D721Med (cell line): ENCODE measurements at places on chromosomes 13 and 19.

DNA sequence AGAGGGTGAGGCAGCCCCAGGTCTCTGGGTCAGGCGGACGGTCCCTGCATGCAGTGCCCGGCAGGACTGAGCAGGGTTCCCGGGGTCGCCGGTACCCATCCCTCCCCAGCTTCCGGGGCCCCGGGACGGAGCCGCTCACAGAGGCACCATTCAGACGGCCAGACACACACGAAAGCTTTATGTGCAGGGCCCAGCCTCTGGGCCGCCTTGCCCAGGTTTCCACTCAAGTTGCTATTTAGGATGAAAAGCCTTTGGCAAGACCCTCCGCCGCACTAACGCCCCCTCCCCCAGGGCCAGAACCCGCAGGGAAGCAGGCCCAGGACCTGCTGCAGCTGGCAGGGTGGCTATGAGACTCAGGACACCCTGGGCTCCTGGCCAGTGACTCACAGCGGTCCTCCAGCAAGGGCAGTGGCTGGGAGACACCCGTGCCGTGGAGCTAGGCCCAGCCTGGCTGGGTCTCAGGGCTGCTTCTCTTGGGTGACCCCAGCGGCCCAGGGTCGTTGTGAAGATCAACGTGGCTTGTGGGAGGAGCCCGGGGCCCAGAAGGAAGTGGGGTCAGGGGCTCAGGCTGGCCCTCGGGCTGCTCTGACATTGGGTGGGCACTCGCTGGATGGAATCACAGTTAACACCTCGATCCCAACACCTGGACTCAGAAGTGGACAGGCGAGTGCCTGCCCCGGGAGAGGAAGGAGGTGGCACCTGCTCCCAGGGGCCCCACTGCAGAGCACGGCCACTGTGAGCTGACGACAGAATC, 4.8 kb downstream of the C19orf25 start:
- no peak for DNase-seq

- no peak for DNase-seq
Observed at GRCh38 chr13:74479124-74479523, 344.9 kb upstream of the KLF12 start.

- DNase-seq, result no peak
Observed at GRCh38 chr13:112962396-112962795, 6.6 kb upstream of the MCF2L start.

GRCh38 chr19:41671486-41671885, 16.6 kb downstream of the CEACAM7 start:
- DNase-seq, result no peak

GRCh38 chr13:94050686-94051085, 428.8 kb downstream of the DCT start:
- DNase-seq, result no peak

GRCh38 chr19:48428670-48429069, 17.1 kb upstream of the GRWD1 start:
- DNase-seq, result no peak

GRCh38 chr13:113497217-113497616, 6.7 kb upstream of the DCUN1D2 start:
- no peak for DNase-seq

DNA sequence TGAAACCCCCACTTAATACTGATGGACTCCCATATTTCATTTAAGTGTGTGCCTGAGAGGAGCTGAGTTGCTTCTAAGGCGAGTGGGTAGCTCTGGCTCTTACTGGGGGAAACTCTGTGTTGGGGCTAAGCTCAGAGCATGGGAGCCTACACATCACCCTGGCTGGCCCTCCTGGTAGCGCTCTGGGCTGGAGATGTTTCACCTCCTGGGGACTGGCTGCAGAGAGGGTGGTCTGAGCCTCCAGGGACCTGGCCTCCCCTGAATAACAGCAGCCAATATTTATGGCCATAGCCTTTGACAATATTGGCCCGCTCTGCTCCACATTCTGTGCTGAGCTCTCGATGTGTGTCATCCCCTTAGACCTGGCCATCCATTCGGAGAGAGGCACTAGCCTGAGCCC, 316.5 kb downstream of the ZNF536 start:
- no peak for DNase-seq

DNA sequence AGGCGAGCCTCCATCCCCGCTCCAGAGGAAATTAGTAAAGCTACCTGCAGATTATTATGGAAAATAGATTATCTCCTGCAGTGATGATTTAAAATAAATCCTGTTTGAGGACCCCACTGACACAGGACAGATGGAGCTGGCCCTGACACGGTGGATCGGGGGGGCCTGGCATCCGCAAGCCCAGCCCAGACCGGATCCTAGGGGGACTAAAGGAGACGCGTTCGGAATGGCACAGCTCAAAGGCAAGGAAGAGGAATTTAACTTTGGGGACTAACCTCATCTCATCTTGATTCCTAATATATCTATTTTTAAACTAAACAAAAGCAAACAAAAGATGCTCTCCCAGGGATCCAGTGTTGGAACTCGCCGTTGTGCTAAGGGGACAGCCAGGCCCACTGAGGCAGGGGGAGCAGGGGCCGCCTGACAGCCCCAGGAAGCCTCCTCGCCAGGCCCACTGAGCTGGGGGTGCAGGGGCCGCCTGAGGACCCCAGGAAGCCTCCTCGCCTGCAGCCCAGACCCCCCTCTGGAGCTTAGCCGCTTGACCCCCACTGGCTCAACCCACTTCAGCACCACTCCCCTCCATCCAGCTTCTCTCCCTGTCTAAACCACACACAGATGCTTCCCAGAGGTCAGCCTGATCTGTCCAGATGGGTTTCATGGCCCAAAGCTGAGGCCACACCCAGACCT, 78.6 kb downstream of the SPACA7 start:
- DNase-seq, result no peak

DNA sequence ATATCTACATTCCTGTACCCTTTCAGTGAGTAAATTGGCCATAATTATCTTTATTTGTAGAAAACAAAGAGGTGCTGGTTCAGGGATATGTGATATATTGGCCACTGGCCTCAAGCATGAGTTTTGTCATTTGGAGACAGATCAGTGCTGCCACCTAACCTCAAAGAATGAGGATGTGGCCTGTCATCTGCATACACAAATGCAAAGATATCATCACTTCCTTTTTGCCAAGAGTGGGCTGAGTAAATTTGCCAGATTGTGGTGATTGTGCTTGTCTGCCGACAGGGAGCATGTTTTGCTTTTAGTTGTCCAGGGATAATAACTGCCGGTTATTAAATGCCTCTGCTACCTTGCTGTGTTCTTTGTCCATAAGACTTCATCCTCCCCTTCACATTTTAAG, 44.2 kb downstream of the WASF3 start:
- DNase-seq, result no peak

DNA sequence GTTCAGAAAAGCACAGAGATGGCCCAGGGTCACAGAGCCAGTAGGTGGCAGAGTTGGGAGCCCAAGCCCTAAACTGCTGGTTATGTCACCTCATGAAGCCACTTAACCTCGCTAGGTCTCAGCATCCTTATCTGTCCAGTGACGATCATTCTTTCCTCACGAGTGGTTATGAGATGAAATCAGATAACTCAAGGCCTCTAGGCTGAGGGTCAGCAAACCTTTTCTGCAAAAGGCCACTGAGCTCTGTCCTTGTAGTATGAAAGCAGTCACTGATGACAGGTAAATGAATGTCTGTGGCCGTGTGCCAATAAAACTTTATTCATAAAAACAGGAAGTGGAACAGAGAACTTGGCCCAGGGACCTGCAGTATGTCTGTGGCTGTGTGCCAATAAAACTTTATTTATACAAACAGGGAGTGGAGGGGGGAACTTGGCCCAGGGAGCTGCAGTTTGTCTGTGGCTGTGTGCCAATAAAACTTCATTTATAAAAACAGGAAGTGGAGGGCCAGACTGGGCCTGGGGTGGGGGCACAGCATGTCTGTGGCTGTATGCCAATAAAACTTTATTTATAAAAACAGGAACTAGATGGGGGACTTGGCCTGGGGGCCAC, 71.2 kb downstream of the GNG7 start:
- no peak for DNase-seq
